ENCODE measurements at places on chromosomes 1 and 21.
A peak's percentile ranks its signal among the peaks of the same experiment; 100 is the strongest.

- DNase-seq, result no peak
Observed at GRCh38 chr1:234570329-234571120, 39.5 kb downstream of the IRF2BP2 start.

- peak; percentile 35 for DNase-seq
Observed at GRCh38 chr1:64745181-64745985, 508 bp downstream of the RAVER2 start.

DNA sequence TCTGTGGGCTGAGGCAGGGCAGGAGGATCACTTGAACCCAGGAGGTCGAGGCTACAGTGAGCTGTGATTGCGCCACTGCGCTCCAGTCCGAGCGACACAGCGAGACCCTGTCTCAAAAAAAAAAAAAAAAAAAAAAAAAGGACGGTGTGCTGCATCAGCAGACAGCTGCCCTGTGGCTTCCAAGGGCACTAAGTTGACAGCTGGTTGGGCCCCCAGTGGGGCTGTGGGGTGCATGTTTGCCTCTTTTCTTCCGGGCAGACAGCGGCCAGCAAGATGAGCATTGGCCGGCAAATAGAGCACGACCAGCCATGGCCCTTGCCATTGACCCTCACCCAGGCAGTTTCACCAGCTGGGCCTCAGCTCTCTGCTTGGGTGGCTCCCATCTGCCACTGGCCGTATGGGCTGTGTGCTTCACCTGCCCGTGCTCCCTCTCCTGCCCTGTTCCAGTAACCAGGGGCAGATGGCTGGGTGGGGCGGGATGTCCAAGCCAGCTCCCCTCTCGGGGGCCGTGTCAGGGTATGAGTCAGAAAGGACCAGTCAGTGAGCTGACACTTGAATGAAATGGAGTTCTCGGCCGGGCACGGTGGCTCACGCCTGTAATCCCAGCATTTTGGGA, 12.3 kb upstream of the SLC25A34 start:
- no peak for DNase-seq

DNA sequence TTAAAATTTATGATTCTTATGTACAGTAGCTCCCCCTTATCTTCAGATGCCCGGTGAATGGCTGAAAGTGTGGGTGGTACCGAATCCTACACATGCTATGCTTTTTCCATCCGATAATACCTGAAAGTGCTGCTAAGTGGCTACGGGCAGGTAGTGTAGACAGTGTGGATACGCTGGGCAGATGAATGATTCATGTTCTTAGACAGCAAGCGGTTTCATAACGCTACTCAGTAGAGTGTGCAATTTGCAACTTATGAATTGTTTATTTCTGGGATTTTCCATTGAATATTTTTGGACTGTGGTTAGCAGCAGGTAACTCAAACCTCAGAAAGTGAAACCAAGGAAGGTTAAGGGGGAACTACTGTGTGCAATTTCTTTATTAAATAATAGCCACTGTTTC, 7.5 kb downstream of the PCP4 start:
- no peak for DNase-seq

DNA sequence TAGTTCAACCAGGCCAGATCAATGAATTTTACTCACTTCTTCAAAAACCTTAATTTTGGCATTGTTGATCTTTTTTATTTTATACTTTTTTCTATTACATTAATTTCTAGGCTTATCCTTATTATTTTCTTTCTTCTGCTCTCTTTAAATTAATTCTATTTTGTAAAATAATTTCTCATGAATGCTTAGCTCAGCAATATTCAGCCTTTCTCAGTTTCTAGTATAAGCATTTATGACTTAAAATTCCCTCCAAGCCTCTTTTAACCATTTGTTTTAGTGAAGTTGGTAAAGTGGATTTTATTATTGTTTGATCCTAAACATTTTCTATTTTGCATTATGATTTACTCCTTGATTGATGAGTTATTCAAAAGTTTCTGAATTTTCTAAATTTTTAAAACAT, 20.6 kb upstream of the SAMD13 start:
- no peak for DNase-seq

GRCh38 chr1:57770772-57771171, 346.9 kb upstream of the DAB1 start:
- no peak for DNase-seq

- no peak for DNase-seq
Observed at GRCh38 chr1:233613252-233614172, at the start of gene KCNK1. KCNK1 (plus strand) TSS chr1:233614106; CDS start chr1:233614172, 66 bp downstream.

DNA sequence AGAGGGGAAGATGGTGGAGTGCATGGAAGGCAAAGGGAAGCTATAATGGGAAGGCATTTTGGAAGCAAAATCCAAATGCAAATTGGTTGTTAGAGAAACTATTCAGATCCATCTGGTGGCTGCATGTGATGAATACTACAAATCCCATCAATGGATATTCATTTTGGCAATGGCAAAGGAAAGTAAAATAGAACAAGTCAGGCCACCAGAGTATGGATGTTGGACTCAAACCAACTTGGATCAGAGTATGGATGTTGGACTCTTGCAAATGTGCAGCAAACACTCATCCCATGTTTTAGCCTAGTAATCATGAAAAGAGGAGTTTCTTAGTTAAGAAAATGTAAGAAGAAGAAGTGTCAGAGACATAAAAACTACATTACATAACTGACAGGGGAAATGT, 289.6 kb upstream of the DAB1 start:
- DNase-seq, result no peak

- no peak for DNase-seq
Observed at GRCh38 chr21:21714426-21714825, 716.2 kb downstream of the NCAM2 start.

- no peak for DNase-seq
Observed at GRCh38 chr21:25635310-25635709, 3.7 kb upstream of the JAM2 start.

DNA sequence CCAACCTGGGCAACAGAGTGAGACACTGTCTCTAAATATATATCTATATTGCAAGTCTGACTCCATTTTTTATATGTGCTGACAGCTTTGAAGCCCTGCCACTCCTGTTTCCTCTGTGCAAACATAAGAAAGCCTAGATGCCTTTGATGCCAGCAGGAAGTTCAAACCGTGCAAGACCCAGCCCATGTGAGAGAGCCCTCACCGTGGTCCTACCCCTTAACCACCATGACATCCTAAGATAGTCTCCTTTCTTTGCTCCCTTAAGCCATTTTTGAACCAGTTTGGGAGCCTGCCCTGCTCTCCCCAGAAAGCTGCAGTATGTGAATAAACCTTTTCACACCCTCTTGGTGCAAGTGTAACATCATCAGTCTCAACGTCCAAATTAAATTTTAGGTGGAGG, 3.7 kb upstream of the DIPK1A start:
- no peak for DNase-seq

DNA sequence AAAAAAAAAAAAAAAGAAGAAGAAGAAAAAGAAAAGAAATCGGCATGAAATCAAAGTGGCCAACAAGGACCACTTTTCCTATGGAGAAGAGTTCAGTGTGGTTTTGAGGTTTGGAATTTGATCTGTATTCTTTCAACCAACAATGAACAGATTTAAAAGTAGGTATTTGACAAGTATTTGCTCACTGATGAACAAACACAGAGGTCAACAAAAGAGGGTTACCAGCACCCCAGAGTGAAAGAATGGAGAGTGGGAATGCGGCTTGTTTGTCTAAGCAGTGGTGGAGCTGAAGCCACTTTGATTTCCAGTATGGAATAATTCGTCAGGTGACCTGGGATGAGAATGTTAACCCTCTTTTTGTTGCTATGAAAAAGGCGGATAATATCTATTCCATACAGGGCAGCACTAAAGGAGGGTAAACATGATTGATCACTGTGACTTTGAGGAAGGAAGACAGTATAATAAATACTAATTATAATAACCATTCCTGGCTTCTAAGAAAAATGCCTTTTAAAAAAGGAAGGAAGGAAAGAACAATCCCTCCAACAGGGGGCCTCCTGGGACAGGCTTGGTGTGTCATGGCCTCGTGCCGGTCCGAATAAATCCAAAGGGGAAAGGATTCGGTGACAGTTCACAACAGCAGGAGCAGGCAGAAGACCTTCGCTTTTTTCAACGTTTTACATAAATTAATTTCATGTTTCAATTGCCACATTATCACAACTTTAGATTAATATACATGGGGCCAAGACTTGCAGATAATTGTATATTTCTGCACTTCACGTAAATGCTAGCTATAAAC, 37.2 kb upstream of the SIM2 start:
- no peak for DNase-seq

DNA sequence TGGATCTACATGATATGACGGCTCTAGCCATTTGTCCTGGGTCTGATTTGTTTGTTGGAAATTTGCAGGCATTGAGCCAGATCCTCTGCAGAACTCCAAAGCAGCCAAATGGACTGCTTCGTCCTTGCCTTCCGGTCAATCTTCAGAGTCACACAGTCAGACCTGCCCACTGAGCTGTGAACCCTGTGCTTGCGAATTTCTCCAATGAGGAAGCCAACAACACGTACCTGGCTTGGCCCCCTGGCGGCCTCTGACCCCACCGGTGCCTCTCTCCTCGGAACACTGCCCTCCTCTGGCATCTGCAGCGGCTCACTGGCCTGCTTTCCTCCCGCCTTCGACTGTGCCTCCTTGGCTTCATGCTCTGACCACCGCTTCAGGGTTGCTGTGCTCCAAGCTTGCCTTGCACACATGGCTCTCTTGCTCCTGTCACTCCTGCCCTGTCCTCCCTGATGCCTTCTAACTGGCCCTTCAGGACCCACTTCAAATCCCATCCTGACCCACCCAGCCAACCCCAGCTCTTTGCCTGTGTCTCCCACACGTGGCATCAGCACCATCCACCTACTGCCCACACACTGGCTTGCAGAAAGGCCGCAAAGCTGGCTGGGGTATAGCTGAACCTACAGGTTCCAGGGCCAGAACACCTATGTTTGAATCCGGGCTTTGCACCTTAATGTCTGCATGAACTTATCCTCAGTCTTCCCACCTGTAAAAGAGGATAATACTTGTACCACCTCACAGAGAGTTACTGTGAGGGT, 128.2 kb downstream of the KCNN3 start:
- DNase-seq, result no peak

- no peak for DNase-seq
Observed at GRCh38 chr1:54287801-54288211, 87.8 kb downstream of the MRPL37 start.

DNA sequence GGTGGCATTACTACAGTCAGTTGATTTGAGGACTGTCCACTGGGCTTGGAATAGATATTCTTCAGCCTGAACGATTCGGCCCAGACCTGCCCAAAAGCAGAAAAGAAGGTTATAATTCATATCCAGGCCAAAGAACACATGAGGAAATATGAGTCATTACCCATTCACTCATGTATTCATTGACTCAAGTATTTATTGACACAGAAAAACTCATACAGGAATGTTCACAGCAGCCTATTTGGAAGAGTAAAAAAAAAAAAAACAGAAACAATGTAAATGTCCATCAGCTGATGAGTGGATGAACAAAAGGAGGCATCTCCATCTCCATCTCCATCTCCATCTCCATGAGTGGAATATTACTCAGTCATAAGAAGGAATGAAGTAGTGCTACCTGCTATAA, 15.9 kb downstream of the ZMYND12 start:
- no peak for DNase-seq

DNA sequence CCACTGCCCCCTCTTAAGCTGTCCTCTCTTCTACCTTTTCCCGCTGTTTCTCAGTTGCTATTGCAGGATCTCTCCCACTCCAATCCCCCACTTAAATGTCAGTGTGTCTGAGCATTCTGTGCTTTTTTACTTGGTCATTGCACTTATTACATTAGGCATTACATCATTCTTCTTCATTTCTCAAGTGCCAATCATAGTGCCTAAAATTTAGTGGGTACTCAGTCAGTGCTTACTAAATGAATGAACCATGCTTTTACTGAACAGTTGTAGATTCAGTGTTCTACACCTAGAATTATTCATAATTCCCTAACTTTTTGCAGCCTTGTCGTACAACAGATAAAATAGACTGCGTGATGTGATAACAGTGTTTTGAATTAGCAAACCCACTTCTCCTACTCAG, 19.4 kb downstream of the ARMH1 start:
- no peak for DNase-seq

GRCh38 chr1:201778279-201779065, 50.5 kb upstream of the IPO9 start:
- no peak for DNase-seq

DNA sequence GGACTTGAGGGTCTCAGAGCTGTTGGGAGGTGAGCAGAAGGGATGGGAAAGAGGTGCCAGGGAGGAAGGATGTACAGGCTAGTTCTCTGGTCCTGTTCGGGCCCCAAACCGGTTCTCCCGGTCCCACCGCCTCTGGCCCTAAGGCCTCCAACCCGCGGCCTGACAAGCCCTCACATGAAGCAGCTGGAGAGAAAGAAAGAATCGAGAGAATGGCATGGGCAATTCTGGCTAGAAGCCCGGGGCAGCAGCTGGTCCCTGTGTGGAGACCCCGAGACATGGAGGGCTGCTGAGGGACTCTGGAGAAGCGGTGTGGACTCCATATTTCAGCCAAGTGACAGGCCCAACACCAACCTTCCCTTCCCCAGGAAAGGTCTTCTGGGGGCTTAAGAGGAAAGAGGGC, 730 bp downstream of the CDC42SE1 start:
- DNase-seq, result peak; percentile 57

- no peak for DNase-seq
Observed at GRCh38 chr1:232090816-232091215, 464.2 kb downstream of the DISC1 start.

All from SK-N-DZ (cell line).